ENCODE measurements at places on chromosomes 2 and 18. TPM values are rescaled to one million over a fixed set of nuclear protein-coding genes. Genes with fewer than 3 reads are reported as not detected.

The SERPINB10 gene
- polyA plus RNA-seq = not detected

The MC5R gene
- polyA plus RNA-seq = not detected

The TTC27 gene
- polyA plus RNA-seq = 13.5 TPM

The UGT1A4 gene
- polyA plus RNA-seq = not detected

The TEKT4 gene
- not detected for polyA plus RNA-seq

The CIB4 gene
- polyA plus RNA-seq = not detected

The GDF7 gene
- polyA plus RNA-seq = not detected
